ENCODE measurements at places on chromosomes 5 and 9.

- no peak for DNase-seq
Observed at GRCh38 chr9:123640792-123641222, 284.8 kb downstream of the CRB2 start.

DNA sequence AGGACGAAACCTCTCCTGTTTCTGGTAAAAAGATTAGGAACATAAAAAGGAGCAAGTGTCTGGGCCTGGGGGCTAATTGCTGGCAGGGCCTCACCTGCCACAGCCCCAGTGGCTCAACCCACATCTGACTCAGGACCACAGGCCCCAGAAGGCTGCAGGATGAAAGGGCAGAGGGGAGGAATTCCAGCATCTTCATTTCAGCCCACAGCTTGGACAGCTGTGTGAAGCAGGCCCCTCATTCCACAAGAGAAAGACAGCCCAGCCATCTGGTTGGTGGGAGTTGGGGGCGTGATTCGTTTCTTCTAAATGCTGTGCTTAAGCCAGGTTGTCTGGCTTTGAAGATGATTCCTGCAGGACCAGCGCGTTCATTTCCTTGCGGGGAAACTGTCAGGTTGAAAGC is 29.1 kb downstream of the NKX2-5 start:
- DNase-seq, result no peak

GRCh38 chr5:125310749-125311148 is 564.3 kb upstream of the ZNF608 start:
- no peak for DNase-seq

- DNase-seq, result no peak
Observed at GRCh38 chr5:122997294-122997693, 39.2 kb downstream of the PPIC start.

DNA sequence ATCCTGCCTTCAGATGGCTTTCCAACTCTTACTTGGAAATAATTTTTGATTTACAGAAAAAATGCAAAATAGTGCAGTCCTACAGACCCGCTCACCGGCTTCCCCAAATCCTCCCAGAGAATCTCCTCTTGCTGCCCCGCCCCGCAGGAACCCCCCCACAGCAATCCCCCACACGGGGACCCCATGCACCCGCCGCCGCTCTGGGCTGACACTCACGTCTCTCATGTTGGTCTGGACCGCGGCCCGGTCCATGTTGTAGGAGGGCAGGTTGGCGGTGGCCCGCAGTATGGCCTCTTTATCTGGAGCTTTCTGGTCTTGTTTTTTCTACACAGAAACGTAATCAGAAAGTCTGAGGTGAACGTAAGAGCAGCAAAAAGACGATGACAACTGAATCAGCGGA is 13.6 kb downstream of the UBAC1 start:
- no peak for DNase-seq

- DNase-seq, result peak; percentile 53
Observed at GRCh38 chr9:125889112-125889475, 141.9 kb downstream of the PBX3 start.

DNA sequence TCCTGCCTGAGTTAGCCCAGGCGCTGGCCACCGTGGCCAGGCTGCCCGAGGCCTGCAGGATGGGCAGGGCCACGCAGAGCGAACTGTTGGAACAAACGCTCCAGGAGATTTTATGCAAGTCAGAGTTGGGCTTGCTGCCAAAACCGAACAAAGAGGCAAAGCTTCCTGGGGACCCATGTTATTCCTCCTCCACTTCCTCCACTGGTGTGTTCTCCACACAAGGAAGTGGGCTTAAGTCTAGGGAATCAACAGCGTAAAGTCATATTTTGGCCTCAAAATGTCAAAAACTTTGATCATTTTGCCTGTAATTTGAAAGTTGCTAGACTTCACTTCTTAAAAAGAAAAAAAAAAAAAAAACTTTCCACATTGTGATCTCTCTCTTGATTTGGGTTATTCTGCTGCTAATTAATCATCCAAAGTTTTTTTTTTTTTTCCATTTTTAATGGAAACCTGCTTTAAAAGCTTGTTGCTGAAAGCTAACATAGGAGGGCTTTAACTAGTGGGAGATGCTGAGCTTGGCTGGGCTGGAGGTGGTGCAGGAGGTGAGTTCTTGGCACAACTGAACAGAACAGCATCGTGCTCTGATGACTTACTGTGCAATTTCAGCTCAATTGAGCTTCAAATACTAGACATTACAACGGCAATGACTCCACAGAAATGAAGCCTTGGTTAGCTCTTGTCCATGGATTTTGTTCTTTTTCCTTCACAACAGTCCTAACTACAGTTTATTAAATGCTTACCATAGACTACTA is 73.0 kb downstream of the PTPDC1 start:
- DNase-seq, result peak; percentile 91

GRCh38 chr9:137791947-137792346 is 85.6 kb upstream of the CACNA1B start:
- no peak for DNase-seq

DNA sequence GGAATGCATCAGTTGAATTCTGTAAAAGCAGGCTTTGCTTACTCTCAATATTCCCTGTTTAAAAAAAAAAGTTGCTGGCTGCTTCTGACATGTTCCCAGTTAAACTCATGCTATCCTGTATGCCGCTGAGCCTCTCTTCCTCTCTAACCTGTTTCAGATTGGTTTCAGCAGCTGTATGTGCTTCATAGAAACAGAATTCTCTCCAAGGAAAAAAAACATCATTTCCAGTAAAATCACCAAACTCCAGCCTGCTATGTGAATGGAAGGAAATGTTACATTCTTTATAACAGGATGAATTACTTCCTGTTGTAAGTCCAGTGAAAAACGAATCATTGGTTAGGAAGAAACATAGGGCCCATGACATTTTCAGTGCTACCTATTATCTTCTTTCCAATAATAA is 25.7 kb upstream of the KCNV2 start:
- no peak for DNase-seq

DNA sequence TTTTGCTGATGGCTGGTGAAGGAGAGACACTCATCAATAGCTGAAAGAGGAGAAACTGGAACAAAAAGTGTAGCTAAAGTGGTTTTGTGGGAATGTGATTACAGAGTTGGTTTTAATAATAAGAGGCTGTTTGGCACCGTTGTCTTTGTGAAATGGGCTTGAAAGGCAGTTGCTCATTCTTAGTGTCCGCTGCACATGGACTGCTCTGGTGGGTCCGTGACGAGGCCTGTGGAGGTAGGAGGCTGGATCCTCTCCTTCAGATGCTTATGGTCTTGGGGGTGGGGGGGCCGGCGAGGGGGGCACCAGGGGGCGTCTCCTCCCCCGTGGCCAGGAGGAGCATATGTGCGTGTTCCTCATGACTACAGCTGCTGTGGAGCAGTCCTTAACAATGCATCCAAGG is 29.8 kb downstream of the FUBP3 start:
- no peak for DNase-seq

DNA sequence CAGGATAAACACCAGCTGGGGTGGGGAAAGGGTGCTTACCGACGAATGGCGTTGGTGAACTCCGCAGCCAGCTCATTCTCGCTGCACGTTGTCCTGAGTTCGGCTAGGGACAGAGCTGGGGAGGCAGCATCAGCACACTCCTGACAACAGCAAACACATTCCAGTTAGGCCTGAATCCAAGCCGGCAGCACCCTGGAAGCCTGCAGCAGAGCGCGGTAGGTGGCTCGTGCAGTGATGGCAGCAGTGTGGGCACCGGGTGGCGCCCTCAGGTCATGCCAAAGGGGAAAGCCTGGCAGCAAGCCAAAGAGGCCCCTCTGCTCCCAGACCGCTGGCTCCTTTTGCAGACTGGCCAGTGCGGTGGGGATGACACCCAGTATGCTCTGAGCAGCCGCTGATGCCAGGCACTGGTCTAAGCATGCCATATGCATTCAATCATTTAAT is 66.9 kb downstream of the DCP2 start:
- peak; percentile 47 for DNase-seq

GRCh38 chr9:35274993-35275392 is 113.2 kb downstream of the UNC13B start:
- peak; percentile 33 for DNase-seq

DNA sequence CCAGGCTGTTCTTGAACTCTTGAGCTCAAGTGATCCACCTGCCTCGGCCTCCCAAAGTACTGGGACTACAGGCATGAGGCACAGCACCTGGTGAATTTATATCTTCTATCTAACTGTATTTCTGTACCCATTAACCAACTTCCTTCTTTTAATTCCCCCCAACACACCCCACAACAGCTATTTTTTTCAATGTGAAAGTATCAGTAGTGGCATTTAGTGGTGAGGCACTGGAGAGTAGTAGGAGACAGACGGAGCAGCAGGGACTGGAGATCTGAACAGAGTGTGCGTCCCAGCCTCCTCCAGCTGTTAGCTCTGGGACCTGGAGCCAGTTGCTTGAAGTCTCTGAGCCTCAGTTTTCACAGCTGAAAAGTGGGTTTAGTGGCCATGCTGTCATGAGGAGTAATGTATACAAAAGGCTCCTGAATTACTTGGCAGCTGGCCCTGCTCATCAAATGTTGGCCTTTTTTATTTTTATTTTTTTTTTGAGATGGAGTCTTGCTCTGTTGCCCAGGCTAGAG is 11.0 kb upstream of the EEIG1 start:
- DNase-seq, result no peak

- no peak for DNase-seq
Observed at GRCh38 chr5:117494188-117494587, 919.6 kb upstream of the SEMA6A start.

DNA sequence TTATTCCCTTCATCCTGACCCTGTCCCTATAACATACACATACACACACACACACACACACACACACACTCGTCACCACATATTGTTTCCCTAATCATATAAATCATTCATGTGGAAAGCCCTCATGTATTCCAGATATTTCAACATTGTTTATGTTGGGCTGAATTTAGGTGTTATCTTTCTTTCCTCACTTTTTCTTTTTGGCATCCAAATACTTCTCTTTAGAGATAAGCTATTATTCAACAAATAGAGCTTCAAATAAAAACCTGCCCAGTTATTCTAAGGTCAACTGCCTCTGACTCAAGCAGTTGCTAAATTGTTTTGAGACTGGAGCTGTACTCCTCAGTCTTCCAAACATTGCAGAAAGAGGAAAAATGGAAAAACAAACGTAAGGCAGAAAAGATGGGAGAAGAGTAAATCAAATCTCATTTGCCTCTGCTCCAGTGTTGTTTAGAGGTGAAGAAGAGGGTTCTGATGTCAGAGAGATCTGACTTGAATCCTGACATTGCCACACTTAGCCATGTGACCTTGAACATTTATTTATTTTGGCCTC is 215.7 kb downstream of the GAS1 start:
- DNase-seq, result no peak

- DNase-seq, result no peak
Observed at GRCh38 chr9:85392260-85392659, 349.5 kb downstream of the AGTPBP1 start.

- DNase-seq, result no peak
Observed at GRCh38 chr9:123954518-123955280, 24.8 kb upstream of the DENND1A start.

- no peak for DNase-seq
Observed at GRCh38 chr5:40160435-40160834, 519.3 kb upstream of the PTGER4 start.

- DNase-seq, result peak; percentile 11
Observed at GRCh38 chr5:87081016-87081415, 186.7 kb upstream of the RASA1 start.

Measured in hematopoietic multipotent progenitor cell treated with erythropoietin and hydrocortisone succinate and interleukin-3 and kit ligand, for 6 days (in vitro differentiated cells).